ENCODE measurements at places on chromosomes 3 and 15.
A peak's percentile ranks its signal among the peaks of the same experiment; 100 is the strongest.

DNA sequence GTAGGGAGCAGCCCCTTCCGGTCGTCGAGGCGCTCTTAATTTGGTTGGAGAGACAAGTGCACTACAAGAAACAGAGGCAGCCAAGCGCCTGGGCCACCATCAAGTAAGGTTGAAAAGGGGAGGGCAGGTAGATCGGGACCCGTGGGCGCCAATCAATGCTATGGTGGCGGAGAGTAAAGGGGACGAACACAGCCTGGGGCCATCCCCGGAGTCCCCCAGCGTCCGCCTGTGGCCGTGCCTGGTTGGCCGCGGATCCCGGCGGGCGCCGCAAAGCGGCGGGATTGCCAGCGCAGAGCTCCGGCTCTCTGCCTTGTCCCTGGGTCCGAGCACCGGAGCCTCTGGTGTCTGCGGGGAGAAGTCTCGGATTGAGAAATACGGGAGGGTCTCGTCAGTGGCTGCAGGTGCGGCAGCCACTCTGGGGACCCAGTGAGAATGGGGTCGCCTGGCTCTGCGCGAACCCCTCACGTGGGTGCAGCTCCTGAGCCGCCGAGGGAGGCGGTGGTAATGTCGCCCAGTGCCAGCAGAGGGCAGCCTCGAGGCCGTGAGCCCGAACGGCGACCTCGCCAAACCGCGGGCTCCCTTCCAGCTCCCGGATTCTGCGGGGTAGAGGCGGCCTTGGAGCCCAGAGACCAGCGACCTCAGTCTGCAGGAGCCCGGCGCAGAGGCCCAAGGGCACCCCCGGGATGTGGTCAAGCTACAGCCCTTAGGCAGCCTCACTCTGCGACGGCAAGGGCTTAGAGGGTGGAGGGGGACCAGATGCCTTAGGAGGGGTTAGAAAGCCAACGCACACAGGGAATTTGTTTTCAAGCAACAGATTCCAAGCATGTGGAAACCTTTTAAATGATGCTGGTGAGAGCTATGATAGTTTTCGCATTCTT is 10.8 kb downstream of the FOXL2 start:
- DNase-seq = no peak

DNA sequence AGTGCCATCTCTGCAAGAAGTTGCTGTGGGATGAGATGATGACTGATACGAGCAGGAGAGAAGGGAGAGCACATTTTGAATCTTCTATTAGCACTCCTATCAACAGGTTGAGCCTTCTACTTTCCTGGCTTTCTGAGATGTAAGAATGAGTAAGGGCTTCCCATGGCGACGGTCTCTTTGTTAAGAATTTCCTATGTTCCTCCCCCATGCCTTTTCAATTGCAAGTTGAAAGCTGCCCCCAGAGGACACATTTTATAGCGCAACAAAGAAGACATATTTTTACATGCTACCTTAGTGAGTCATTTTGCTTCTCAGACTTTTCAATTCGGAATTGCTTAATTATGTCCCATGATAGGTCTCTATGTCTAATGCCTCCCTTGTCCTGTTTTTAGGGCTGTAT is 71.3 kb upstream of the LRTM1 start:
- peak; percentile 66 for DNase-seq

- no peak for DNase-seq
These were observed 283.3 kb downstream of the FEZF2 start for GRCh38 chr3:62090066-62090465.

DNA sequence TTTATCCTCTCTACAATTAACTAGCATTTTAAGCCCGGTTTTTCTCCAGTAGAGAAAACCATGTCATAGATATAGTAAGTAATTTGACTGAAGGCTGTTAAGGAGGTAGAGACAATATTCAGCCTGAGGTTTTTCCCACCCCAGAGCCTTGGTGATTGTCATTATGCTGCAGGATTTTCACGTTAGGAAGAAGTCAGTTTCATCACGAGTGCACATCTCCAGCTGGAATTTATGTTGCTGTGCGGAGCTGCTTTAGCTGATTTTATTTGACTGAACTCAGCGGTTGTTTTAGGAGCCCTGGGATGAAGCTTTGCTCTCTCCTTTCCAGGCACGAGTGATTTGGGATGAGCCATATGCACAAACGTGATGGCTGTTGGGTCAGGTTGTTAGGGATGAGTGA is 271.3 kb upstream of the RGMA start:
- DNase-seq = no peak

Measured in esophagus muscularis mucosa (tissue), 4 donors.